ENCODE measurements at places on chromosomes 1 and 21. TPM values are rescaled to one million over a fixed set of nuclear protein-coding genes. Genes with fewer than 3 reads are reported as not detected.

- no peak overlapping the region for H3K4me3 ChIP-seq
- no peak overlapping the region for H3K27ac ChIP-seq
- H3K4me1 ChIP-seq, result no peaks in the 10 kb centered on the region
- no peaks in the 10 kb centered on the region for H3K27me3 ChIP-seq
Observed at GRCh38 chr1:190940951-190941350, 463.3 kb upstream of the BRINP3 start.

- no peak overlapping the region for H3K27ac ChIP-seq
- peaks cover 22% of the 10 kb centered on the region for H3K4me1 ChIP-seq
- no peak for DNase-seq
Observed at GRCh38 chr1:214102907-214103306, 115.1 kb downstream of the PROX1 start.

GRCh38 chr1:193657552-193657951 is 471.1 kb upstream of the B3GALT2 start:
- peaks cover 16% of the 10 kb centered on the region for H3K4me1 ChIP-seq
- no peaks in the 10 kb centered on the region for H3K36me3 ChIP-seq
- no peak overlapping the region for H3K27ac ChIP-seq
- H3K4me3 ChIP-seq, result no peak overlapping the region

DNA sequence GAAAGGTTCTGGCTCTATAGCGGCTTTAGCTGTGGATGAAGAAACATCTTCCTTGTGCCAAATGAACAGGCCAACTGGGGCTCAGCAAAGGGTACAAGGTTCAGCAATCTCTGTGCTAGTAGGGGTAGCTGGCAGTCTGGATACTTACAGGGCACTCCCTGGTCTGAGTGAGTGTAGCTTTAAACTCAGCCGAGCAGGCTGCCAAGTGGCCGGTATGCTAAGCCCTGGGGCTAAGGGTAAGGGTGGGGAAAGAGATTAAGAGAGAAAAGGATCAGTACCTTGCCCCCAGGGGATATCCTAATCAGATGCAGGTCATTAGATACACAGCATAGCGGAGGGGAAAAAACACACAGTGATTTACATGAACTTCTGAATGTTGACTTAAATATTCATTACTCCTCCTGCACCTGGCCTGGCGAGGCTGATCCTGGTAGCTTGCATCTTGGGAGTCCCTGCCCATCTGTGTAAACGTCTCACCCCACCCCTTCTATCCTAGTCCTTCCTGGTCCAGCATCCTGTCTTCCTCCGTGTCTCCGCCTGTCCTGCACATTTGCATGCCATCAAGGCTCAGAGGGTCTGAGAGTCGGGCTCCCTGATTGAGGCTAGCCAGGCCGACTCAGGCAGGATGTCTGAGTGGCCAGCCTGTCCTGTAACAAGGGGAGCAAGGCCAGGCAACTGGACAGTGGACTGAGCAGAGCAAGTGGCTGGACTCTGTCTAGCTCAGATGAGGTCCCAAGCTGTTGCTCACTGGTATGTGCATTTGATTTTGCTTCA is 39.5 kb upstream of the CNTN2 start:
- peaks cover 46% of the 10 kb centered on the region for H3K27me3 ChIP-seq
- peaks cover under 1% of the 10 kb centered on the region for H3K4me1 ChIP-seq
- no peak overlapping the region for H3K4me3 ChIP-seq
- no peak for DNase-seq

DNA sequence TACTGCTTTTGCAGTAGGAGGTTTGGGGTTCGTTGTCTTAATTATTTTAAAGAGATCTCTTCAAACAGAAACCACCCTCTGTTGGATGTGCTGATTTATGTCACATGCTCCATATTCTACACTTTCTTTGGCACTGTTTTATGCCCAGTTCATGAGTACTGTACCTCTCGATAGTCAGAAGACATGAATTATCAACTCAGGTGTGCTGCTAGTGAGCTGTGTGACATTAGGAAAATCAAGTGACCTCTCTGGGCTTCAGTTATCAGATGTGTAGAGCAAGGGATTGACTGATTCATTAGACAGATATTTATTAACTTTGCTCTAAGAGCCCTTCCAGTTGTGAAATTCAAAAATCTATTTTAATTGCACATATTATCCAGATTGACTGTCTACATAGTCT is 2.1 kb upstream of the AHCTF1 start:
- no peaks in the 10 kb centered on the region for H3K27me3 ChIP-seq
- H3K4me3 ChIP-seq, result no peak overlapping the region
- no peak for DNase-seq
- no peak overlapping the region for H3K27ac ChIP-seq
- H3K36me3 ChIP-seq, result peaks cover 7% of the 10 kb centered on the region

DNA sequence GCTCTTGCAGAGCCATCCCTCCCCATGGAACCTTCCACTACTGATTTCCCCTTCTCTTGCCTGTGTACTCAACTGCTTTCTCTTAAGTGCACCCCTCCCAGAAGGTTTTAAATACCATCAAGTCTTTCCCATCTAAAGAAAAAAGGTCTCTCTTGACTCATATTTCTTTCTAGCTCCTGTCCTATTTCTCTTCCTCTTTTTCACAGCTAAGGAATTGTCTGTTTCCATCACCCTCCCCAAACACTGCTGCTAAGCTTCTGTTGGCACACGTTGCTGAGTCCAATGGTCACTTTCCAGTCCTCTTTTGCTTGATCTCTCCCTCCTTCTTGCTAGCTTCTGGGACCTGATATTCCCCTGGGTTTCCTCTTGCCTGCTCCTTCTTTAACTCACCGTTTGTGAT is 13.3 kb upstream of the GNL2 start:
- peaks cover 73% of the 10 kb centered on the region for H3K27me3 ChIP-seq
- H3K27ac ChIP-seq, result no peak overlapping the region
- H3K4me3 ChIP-seq, result no peak overlapping the region

GRCh38 chr1:51242546-51242945 is 6.5 kb downstream of the RNF11 start:
- H3K27me3 ChIP-seq, result no peaks in the 10 kb centered on the region
- no peak overlapping the region for H3K4me3 ChIP-seq
- H3K27ac ChIP-seq, result no peak overlapping the region
- H3K4me1 ChIP-seq, result peaks cover 99% of the 10 kb centered on the region

GRCh38 chr1:36594023-36594422 is 111.3 kb upstream of the CSF3R start:
- peaks cover 100% of the 10 kb centered on the region for H3K27me3 ChIP-seq
- H3K27ac ChIP-seq, result no peak overlapping the region
- no peaks in the 10 kb centered on the region for H3K36me3 ChIP-seq
- H3K4me1 ChIP-seq, result no peaks in the 10 kb centered on the region

- no peaks in the 10 kb centered on the region for H3K36me3 ChIP-seq
- no peak overlapping the region for H3K27ac ChIP-seq
- DNase-seq, result no peak
- no peaks in the 10 kb centered on the region for H3K4me1 ChIP-seq
- H3K4me3 ChIP-seq, result no peak overlapping the region
Observed at GRCh38 chr1:80542231-80542630, 1258.5 kb upstream of the ADGRL2 start.

DNA sequence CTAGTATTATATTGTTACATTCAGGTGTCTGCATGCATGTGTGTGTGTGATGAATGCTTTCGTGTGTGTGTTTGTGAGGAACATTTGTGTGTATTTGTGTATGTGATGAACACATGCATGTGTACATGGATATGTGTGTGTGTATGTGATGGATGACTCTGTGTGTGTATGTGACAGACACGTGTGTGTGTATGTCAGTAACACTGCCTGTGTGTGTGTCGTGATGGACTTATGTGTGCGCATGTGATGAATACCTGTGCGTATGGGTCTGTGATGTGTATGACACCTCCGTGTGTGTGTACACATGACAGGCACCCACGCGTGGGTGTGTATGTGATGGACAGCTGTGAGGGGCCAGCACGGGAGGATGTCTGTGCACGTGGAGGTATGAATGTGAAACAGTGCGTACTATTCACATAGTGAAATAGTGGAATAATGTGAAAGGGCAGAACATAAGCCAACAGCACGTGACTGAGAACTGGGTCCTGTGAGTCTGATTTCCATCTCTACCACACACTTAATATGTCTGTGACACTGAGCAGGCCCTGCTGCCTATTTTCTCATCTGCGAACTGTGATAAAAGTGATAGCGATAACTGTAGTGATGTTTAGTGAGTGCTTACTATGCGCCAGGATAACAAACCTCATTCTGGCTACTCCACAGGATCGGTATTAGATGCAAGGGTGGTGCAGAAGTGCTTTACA is 41.8 kb upstream of the CSF3R start:
- DNase-seq, result no peak
- H3K4me1 ChIP-seq, result no peaks in the 10 kb centered on the region
- H3K27ac ChIP-seq, result no peak overlapping the region
- H3K4me3 ChIP-seq, result no peak overlapping the region
- no peaks in the 10 kb centered on the region for H3K36me3 ChIP-seq

DNA sequence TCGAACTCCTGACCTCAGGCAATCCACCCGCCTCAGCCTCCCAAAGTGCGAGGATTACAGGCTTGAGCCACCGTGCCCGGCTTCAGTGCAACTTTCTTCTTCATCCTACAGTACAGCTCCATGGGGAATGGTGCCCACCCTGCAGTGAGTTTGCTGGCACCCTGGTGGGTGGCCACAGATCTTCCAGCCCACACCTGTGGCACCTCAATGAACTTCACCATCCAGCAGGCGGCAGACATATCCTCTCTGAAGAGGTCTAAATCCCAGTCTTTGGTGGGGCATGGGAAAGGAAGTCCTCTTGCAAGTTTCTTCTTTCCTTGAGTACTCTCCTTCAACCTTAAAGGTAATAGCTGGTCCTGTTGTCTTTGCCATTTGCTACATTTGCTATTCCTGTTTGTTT is 18.1 kb upstream of the ZBTB8A start:
- H3K4me1 ChIP-seq, result peaks cover 6% of the 10 kb centered on the region
- no peaks in the 10 kb centered on the region for H3K36me3 ChIP-seq
- peak overlapping the region; percentile 58 for H3K4me3 ChIP-seq
- no peaks in the 10 kb centered on the region for H3K27me3 ChIP-seq

- H3K27ac ChIP-seq, result peak overlapping the region; percentile 80
- no peaks in the 10 kb centered on the region for H3K36me3 ChIP-seq
- H3K27me3 ChIP-seq, result no peaks in the 10 kb centered on the region
- DNase-seq, result no peak
- no peak overlapping the region for H3K4me3 ChIP-seq
- H3K4me1 ChIP-seq, result peaks cover 50% of the 10 kb centered on the region
Observed at GRCh38 chr1:203410182-203410900, 59.4 kb upstream of the FMOD start.

DNA sequence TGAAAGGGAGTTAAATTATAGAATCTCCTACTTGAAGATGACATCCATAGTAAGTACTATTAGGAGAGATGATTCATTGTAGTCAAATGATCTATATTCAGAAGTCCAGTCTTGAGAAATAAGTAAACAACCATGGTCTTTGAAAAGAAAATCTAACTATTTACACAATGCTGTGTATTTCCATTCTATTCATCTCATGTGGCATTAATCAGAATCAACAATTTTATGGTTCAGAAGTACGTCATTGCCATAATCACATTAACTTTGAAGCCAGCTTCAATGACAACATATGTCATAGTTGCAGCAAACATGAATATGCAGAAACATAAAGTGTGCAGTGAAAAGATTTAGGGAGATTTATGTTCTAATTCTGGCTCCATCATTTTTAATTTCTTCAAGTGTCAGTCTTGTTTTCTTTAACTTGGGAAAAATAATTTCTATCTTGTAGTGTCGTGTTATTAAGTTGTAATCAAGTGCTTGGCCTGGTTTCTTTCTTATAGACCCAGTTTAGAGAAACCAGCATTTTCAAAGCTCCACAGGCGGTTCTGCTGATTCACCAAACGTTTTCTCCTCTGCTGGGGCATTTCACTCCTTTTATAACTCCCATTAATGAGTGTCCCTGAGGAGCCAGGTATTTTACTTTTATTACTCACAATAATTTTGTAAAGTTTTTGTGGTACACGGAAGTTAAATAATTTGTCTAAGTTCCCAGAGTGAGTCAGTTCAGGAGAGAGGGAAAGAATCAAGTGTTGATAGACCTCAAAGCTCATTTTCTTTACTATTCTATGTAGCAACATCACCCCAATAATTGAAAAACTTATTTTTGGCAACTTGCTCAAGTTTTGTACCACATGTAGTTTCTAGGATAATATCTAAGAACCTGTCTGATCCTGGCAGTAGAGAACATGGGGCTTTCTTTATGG is 35.9 kb upstream of the PTGS2 start:
- H3K27ac ChIP-seq, result no peak overlapping the region
- DNase-seq, result no peak
- no peak overlapping the region for H3K4me3 ChIP-seq
- no peaks in the 10 kb centered on the region for H3K36me3 ChIP-seq

DNA sequence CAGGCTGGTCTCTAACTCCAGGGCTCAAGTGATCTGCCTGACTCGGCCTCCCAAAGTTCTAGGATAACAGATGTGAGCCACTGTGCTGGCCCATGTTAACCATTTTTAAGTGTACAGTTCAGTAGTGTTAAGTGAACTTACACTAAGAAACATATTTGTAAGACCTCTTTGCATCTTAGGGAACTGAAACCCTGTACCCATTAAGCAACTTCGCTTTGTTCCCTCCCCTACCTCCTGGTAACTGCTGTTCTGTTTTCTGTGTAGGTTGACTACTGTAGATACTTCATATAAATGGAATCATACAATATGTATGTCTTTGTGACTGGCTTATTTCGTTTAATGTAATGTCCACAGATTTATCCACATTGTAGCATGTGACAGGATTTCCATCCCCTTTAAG is 11.0 kb downstream of the NUDC start:
- peaks cover 82% of the 10 kb centered on the region for H3K36me3 ChIP-seq
- H3K27ac ChIP-seq, result no peak overlapping the region
- no peaks in the 10 kb centered on the region for H3K27me3 ChIP-seq

DNA sequence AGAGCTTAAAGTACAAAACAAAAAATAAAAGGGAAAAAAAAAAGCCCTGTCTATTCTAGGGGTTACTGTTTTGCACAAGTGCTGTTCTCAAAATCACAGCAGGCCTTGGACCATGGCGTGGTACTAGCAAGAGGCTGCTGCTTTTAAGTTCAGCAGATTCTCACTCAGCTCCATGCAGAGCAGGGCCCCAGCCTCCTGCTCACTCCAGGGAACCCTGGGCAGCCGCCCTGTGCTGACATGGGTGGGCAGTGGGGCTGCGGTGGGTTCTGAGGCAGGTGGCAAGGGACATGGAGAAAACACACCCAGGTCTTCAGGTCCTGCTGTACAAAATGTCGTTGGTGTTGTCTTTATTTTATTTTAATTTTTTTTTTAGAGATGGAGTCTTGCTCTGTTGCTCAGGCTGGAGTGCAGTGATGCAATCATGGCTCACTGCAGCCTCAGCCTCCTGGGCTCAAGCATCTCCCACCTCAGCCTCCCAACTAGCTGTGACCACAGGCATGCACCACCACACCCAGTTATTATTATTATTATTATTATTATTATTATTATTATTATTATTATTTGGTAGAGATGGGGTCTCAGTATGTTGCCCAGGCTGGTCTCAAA is 170.9 kb downstream of the DYRK1A start:
- H3K4me3 ChIP-seq, result no peak overlapping the region
- DNase-seq, result no peak
- peaks cover 8% of the 10 kb centered on the region for H3K4me1 ChIP-seq
- no peaks in the 10 kb centered on the region for H3K27me3 ChIP-seq

GRCh38 chr1:96660503-96660902 is 61.1 kb upstream of the PTBP2 start:
- H3K4me3 ChIP-seq, result no peak overlapping the region
- H3K36me3 ChIP-seq, result no peaks in the 10 kb centered on the region
- H3K27me3 ChIP-seq, result no peaks in the 10 kb centered on the region
- no peak for DNase-seq
- no peaks in the 10 kb centered on the region for H3K4me1 ChIP-seq

Gene CHIA
- not detected for total RNA-seq

Gene DRAXIN
- total RNA-seq, result 0.05 TPM

Gene KRTAP19-1
- total RNA-seq, result not detected

Gene TPTE
- total RNA-seq, result not detected

Gene PLPPR4
- total RNA-seq, result 0.11 TPM

Gene SLFNL1
- 0.16 TPM for total RNA-seq

Data from left ventricle myocardium inferior (tissue), 1 donor.